Ovary (tissue), 10 donors: ENCODE measurements at places on chromosomes 1 and 21. TPM values are rescaled to one million over a fixed set of nuclear protein-coding genes. Genes with fewer than 3 reads are reported as not detected.

- DNase-seq, result no peak
These were observed 101.4 kb downstream of the TTLL7 start for GRCh38 chr1:83897516-83897915.

The GUK1 gene
- total RNA-seq, result 161 TPM

- no peak for DNase-seq
These were observed 6.6 kb downstream of the LDLRAD2 start for GRCh38 chr1:21818656-21819055.

DNA sequence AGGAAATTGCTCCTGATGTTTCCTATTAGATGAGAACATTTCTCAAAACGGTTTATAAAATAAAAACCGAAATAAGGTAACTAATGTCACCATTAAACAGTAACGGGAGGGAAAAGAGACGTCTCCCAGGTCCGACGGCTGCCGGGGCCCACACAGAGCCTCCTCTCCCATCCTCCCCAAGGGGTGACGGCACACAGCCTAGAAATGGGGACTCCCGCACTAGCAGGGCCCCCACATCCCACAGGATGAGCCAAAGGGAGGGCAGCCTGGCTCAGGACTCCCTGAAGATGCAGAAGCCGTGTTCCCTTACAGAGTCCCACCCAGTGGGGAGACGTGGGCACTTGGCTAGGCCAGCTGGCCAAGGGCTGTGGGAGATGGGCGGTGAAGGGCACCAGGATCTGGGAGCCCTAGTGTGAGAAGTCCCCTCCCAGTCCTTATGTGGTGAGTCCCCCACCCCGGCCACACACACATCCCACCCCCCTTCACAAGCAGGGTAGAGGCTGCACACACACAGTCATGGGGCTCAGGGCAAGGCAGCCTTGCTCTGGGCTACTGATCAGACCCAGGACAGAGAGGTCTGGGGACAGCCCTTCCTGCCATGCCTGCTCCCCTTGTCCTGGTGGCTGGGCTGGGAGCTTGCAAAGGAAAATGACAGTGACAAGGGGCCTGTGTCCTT lies 3.3 kb downstream of the KRTAP10-3 start:
- DNase-seq, result no peak

- DNase-seq, result no peak
These were observed 32.6 kb downstream of the PIGM start for GRCh38 chr1:159999204-159999603.

- DNase-seq, result no peak
These were observed 155.4 kb downstream of the EIF4G3 start for GRCh38 chr1:21021311-21021710.

- no peak for DNase-seq
These were observed 20.8 kb downstream of the TNNT2 start for GRCh38 chr1:201356701-201357100.

GRCh38 chr1:225768662-225769426 lies 8.8 kb upstream of the SRP9 start:
- peak; percentile 20 for DNase-seq

DNA sequence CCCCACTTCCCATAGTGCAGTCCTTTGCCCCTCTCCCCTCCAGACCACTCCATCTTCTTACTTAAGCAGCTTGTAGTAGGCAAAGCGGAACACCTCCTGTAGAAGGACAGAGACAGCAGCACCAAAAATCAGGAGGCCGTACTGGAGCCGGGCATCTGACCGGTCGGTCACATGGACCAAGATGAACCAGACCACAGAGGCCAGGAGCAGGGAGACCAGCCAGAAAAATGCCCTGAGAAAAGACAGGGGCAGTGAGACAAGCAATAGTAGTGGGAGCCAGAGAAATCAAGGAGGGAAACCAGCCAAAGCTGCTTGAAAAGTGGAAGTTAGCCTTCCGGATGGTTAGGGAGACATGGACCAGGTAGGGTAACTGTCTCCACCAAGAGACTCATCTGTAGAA lies 920 bp downstream of the APH1A start:
- DNase-seq, result no peak

DNA sequence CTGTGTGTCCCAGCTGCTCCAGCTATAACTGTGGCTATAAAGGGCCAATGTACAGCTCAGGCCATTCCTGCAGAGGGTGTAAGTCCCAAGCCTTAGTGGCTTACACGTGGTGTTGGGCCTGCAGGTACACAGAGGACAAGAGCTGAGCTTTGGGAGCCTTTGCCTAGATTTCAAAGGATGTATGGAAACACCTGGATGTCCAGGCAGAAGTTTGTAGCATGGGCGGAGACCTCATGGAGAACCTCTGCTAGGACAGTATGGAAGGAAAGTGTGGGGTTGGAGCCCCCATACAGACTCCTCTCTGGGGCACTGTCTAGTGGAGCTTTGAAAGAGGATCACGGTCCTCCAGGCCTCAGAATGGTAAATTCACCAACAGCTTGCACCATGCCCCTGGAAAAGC lies 113.9 kb downstream of the RGS21 start:
- DNase-seq, result no peak

DNA sequence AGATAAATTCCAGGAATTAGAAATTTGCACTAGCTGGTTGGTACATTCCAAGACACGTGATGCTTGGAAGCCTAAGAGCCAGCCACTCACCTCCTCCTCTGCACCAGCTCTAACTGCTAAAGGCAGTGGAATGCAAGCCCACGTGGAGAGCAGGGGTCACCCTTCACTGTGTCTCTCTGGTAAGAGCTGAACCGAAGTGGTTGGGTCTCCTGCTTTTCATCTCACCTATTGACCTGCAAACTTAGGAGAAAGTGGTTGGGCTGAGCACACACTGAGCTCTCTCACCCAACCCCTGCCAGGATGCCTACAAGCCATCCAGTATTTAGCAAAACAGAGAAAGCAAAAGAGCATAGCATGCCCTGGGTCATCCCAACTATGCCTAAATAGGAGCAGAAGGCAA lies 19.3 kb downstream of the HAO2 start:
- no peak for DNase-seq

The DUSP23 gene
- 37.5 TPM for total RNA-seq

DNA sequence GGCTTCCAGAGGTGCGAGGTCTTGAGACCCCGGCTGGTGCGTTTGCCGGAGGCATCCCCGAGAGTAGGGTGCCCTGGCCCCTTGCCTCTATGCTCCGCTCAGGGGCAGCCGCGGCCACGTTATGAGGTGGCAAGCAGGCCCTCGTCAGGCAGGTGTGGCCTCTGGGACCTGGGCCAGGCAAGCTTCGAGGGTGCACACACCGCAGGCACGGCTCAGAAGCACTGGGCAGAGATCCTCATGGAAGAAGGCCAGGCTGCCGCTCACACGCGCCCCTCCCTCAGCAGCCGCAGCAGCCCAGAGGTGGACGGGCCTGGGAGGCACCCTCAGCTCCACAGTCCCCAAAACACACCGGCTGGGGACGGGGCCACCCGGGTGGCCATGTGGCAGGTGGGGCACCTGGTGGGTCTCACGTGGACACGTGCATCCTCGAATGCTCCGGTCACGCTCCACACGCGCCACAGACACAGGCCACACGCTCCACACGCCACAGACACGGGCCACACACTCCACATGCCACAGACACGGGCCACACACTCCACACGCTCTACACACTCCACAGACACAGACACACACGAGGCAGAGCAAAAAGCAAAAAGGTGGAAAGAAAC lies 6.5 kb downstream of the SDF4 start:
- DNase-seq, result no peak

GRCh38 chr1:179025975-179026812 lies 500 bp downstream of the FAM20B start:
- DNase-seq, result peak; percentile 55

The CALML6 gene
- 0.11 TPM for total RNA-seq

- DNase-seq, result no peak
These were observed 5.5 kb upstream of the GBP1 start for GRCh38 chr1:89070509-89070908.

The S100A7 gene
- total RNA-seq, result not detected

The FCGR1A gene
- total RNA-seq, result 17.9 TPM

DNA sequence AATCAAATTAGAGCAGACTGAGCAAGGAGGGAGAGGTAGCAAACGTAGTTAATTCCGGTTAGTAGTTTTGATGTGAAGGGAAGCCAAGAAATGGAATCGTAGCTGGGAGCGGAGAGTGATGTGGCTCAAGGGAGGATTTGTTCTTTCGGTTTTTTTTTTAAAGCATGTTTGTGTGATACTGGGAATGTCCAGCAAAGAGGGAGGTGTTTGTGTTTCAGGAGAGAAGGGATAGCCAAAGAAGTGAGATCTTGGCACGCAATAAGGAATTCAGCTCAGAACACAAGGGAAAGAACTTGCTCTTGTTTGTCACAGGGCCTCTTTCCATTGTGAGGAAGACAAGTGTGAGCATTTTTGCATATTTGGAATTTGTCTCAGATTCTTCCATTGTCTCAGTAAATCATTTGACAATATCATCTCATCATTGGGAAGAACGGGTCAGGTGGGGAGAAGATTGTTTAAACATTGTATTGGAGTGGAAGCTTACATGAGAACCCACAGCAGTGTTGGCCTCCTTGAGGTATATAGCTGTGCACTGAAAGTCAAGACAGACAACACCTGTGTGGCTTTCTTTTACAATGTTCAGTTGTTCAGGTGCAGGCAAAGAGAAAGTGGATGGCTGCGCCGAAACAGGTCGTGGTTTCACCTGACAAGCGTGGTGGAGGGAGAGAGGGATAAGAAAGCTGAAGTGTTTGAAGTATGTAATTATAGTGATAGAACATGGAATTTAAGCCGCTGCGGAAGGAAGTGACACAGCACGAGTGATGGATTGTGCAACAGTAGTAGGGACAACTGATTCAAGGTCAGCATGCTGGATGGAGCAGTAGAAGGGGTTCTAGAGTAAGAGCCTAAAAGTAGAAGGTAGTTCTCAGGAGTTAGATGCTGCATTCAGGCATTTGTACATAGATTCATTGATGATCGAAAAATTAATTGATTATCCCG lies 25.4 kb downstream of the FMN2 start:
- no peak for DNase-seq

GRCh38 chr1:70768216-70768615 lies 279.4 kb downstream of the PTGER3 start:
- no peak for DNase-seq

DNA sequence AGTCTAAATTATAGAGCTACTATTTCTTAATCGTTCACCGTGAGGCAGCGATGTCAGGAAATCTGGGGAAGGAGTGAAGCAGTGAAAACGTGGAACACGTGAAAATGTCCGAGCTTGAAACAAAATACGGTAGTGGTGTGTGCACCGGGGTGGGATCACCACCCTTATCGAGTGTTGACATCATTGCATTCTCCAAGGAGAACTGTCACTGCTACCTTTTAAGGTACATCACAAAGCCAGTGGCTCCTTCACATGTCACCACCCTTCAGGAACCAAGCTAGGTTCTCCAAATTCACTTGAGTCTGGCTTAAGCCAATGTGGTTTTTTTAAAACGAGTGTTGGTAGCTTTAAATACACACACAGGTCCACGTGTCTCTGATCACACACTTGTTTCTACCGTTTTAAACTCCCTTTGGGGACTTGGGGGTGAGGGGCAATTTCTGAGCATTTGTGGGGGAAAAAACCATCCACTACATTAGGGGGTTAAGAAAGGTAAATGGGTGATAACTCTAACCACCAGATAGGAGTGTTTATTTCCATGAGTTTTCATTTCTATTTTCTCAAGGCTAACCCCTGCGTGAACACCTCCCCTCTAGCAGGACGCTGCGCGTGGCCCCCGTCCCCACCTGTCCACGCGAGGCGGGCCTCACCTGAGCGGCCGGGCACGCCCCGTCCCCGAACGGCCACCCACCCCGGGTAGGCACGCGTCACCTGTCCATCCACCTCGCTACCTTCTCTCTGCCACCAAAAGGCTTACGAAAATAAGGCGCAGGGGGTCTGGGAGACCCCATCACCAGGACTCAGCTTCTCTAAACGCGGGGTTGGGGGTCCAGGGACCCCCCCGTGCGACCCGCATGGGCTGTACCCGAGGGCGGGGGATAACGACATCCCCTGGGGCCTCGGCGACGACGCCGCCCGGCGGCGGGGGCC lies 978 bp downstream of the PRDM15 start:
- DNase-seq, result peak; percentile 59

GRCh38 chr21:45045481-45045880 lies 28.9 kb upstream of the ADARB1 start:
- DNase-seq, result no peak

GRCh38 chr1:248824301-248824700 lies 1.4 kb downstream of the SH3BP5L start:
- no peak for DNase-seq

The DENND2D gene
- 19.0 TPM for total RNA-seq

DNA sequence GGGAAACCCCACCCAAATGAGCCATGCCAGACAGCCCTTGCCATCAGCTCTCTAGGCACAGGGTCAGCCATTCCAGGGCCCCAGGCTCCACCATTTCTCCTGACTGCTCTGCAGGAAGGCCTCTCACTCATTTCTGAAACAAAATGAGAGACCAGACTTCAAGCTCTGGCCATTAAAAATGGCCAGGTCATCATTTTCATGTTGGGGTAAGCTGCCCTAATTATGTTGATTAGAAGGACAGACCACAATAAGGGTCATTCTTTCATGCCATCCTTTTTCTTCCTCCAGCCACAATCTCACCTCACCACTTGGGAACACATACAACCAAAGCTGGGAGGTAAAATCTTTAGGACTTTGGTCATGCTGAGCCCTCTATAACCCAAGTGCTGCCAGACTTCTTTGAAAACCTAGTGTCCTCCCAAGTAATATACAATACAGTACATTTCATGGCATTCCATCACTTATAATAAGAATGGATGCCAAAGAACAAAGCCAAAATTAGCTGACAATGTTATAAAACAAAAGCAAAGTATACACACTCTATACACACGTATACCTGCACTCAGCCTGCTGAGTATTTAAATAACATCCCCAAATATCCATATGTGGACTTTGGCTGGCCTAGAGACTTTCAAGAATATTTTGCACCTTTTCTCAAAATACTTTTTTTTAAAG lies 22.4 kb upstream of the RBBP5 start:
- DNase-seq, result no peak

- DNase-seq, result no peak
These were observed 224.2 kb downstream of the NPHP4 start for GRCh38 chr1:5768014-5768413.
